ENCODE measurements at places on chromosomes 3 and 15. TPM values are rescaled to one million over a fixed set of nuclear protein-coding genes. Genes with fewer than 3 reads are reported as not detected.

GBE1 gene
- 29.7 TPM for total RNA-seq

CAPN3 gene
- 19.2 TPM for total RNA-seq

SEMA3F gene
- 9.1 TPM for total RNA-seq

KLHL6 gene
- total RNA-seq = 3.0 TPM

TGM4 gene
- total RNA-seq = 0.06 TPM

TM4SF18 gene
- 17.1 TPM for total RNA-seq

ZIC1 gene
- total RNA-seq = 514 TPM

GALNT15 gene
- 19.1 TPM for total RNA-seq

RYK gene
- 92.2 TPM for total RNA-seq

IL12A gene
- total RNA-seq = 7.5 TPM

ACSBG1 gene
- 43.3 TPM for total RNA-seq

TMEM45A gene
- total RNA-seq = 31.3 TPM

ECE2 gene
- 12.5 TPM for total RNA-seq

CPEB1 gene
- 11.0 TPM for total RNA-seq

CCR1 gene
- total RNA-seq = 5.2 TPM

CHRM5 gene
- 3.9 TPM for total RNA-seq

CEMIP gene
- 75.8 TPM for total RNA-seq

IL5RA gene
- total RNA-seq = 5.7 TPM

TTC21A gene
- 5.3 TPM for total RNA-seq

RBMS3 gene
- total RNA-seq = 86.7 TPM

Measured in spinal cord (tissue), 10 donors.